ENCODE measurements at places on chromosomes 5 and 9. TPM values are rescaled to one million over a fixed set of nuclear protein-coding genes. Genes with fewer than 3 reads are reported as not detected.

DNA sequence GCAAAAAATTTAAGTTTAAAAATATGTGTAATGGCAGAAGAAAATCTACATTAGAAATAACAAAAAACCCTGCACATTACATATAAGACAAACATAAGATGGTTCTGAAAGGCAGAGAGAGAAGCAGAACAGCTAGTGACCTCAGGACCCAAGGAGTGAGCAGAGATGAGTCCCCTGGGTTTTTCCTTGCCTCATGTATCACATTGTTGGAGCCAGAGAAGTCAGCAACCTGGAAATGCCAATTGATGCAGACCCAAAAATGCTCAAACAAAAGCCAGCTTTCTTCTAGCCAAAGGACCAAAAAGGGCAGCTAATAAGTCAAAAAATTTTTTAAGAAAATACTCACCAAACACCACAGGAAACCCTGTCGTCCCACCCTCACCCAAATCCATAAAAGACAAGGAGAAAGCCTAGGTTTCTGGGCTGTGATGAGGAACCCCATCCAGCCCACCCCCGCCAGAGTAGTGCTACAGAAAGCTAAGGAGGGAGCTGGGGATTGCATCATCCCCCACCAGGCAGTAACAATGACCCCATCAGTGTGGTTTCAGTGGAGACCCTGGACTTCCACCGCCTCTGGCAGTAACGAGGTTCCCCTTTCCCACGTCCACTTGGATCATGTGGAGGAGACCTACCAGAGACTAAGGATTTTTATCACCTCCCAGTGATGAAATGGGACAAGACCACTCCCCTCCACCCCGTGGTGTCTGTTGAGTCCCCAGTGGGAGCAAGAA lies 17.6 kb downstream of the DENND1A start:
- H3K27ac ChIP-seq = no peak overlapping the region
- no peaks in the 10 kb centered on the region for H3K36me3 ChIP-seq
- no peaks in the 10 kb centered on the region for H3K27me3 ChIP-seq
- DNase-seq = no peak
- no peak overlapping the region for H3K4me3 ChIP-seq

CXCL14 gene
- total RNA-seq = 2.3 TPM

MARCHF3 gene
- 3.0 TPM for total RNA-seq

DNA sequence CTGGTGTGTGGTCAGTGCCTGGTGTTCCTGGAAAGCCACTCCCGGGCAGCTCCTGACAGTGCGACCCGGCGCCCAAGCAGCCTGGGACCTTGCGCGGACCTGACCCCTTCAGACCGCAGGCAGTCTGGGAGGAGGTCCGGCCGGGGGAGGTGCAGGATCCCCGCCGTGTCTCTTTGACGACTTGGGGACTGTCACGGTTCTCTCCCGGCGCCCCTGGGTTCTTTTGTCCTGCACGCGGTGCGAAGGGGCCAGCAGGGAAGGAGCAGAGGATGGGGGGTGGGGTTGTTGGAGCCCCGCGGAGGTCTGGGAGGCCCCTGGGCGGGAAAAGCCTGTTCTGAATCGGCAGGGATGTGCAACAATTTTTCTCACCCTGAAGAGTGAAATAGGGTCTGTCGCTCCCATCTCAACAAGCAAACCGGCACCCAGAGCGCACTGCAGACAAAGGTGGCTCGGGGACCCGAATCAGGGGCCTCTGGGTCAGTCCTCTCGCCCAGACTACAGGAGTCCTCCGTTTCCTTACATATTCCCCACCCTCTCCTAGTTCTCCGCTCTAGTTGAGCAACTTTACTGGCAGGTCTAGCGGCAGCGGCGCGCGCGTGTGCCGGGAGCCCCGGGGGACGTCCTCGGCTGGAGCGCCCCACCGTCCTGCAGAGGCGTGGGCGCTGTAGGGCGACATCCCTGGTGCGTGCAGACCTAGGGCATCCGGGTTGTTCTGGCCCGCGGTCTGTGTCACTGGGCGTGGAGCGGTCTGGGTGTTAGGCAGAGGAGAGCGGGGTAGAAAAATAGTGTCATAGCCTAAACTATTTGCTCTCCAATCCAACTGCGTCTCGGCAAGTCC lies 1.2 kb downstream of the VCAN start:
- H3K4me1 ChIP-seq = peaks cover 14% of the 10 kb centered on the region
- peaks cover 50% of the 10 kb centered on the region for H3K27me3 ChIP-seq
- peak; percentile 28 for DNase-seq
- peak overlapping the region; percentile 62 for H3K27ac ChIP-seq
- H3K36me3 ChIP-seq = no peaks in the 10 kb centered on the region

DNA sequence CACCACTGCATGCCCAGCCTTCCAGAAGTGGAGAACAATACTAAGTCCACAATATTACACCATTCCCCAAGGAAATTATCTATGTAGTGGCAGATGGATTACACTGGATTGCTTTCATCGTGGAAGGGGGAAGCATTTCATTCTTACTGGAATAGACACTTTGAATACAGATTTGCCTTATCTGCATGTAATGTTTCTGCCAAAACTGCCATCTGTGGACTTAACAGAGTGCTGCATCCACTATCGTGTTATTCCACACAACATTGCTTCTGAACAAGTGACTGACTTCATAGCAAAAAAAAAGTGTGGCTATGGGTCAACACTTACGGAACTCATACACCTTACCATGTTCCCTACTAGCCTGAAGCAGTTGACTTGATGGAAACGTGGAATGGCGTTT lies 536.9 kb downstream of the BRINP1 start:
- no peak overlapping the region for H3K4me3 ChIP-seq
- H3K4me1 ChIP-seq = no peaks in the 10 kb centered on the region

DNA sequence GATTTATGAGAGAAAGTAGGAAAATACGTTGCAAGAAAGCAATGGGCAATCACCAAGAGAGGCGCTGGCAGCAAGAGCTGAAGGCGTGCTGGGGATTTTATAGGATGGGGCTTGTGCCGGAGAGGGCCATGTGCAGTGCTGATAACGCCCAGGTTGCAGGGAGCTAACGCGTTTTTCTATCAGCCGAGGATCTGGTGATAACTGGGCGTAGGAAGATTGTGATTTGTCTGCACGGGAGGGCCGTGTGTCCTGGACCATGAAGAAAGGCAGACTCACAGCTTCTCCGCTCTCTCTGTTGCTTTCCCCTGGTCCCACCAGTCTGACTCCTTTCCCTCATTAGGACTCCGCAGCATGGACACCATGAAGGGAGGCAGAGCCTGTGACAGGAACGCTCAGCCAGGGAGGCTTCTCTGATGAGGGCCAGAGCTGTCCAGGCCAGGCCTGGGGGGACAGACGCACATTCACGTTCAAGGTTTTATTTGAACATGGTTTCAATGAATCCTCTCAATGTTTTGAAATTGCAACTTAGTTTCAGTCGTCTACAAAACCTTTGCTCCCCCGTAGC lies 11.9 kb upstream of the CACNA1B start:
- no peaks in the 10 kb centered on the region for H3K36me3 ChIP-seq
- H3K27ac ChIP-seq = no peak overlapping the region
- no peak overlapping the region for H3K4me3 ChIP-seq
- H3K27me3 ChIP-seq = no peaks in the 10 kb centered on the region
- no peak for DNase-seq
- no peaks in the 10 kb centered on the region for H3K4me1 ChIP-seq

- peak overlapping the region; percentile 1 for H3K27ac ChIP-seq
- no peaks in the 10 kb centered on the region for H3K27me3 ChIP-seq
- H3K36me3 ChIP-seq = peaks cover 14% of the 10 kb centered on the region
- DNase-seq = no peak
These were observed 9.1 kb downstream of the PDCL start for GRCh38 chr9:122819326-122819725.

TLX3 gene
- not detected for total RNA-seq

All from gastrocnemius medialis (tissue), 4 donors.